ENCODE measurements at places on chromosomes 11 and 22.

DNA sequence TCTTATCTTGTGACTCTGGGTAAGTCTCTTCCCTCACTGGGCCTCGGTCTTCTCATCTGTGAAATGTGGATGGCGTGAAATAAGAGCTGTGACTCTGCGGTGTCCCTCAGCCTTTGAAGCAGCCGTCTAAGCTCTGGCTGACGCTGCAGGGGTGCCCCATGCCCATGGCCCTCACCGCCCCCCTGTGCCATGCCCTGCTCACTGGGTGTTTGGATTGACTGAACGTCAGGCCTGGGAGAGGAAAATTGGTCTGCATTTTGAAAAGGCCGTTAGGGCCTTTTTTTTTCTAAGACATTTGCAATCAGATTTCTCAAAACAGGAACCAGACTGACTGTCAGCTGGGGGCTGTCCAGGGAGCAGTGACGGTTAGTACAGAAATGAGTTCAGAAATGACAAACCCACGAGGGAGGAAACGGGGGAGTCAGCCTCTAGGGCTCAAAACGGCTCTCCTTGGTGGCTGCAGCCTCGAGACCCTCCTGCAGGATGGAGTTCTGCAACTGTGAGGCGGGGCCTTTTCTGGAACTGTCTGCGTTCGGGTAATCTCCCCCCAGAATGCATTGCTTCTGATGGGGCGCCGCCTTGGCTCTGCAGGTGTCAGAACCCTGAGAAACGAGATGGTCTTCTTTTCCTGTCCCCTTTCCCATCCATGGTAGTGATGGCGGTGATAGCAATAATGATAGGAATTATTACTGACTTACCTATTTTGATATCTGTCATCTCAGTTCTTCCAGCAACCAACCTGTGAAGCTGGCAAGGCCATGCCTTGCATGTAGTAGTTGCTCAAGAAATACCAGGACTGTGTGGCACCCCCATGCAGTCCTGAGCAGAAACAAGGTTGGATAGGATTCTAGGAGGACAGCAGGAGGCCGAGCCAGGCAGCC is 2.0 kb downstream of the GRK2 start:
- DNase-seq, result no peak

DNA sequence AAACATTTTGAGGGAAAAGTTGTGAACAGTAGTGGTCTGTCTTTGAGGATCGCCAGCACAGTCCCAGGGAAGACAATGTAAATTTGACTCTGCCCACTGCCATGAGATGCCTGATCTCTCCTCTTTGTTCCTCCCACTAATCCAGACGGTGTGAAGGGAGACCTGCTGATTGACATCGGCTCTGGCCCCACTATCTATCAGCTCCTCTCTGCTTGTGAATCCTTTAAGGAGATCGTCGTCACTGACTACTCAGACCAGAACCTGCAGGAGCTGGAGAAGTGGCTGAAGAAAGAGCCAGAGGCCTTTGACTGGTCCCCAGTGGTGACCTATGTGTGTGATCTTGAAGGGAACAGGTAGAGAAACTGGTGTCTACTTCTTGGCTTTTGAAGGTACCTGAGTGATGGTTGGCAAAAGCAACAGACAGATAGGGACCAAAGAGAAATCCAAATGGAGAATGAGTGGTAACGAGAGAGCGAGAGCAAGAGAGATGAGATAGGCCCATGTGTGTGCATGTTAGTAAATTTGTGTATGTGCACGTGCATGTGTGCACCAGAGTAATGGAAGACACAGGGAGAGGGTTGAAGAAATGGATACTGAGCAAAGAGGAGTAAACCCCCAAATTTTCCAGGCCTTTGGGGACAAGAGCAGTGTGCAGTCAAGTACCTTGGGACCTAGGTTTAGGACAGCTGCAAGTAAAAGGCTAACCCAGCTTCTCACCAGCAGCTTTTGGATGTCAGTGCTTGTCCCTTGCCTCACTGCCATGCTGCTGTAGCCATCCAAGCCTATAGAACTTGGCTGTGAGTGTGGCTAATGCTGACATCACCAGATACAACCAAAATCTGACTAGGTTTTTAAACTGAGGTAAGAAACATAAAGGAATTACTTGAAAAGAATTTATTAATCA is 1.9 kb downstream of the NNMT start:
- DNase-seq, result no peak

GRCh38 chr22:29581799-29582198 is 886 bp upstream of the NIPSNAP1 start:
- no peak for DNase-seq

DNA sequence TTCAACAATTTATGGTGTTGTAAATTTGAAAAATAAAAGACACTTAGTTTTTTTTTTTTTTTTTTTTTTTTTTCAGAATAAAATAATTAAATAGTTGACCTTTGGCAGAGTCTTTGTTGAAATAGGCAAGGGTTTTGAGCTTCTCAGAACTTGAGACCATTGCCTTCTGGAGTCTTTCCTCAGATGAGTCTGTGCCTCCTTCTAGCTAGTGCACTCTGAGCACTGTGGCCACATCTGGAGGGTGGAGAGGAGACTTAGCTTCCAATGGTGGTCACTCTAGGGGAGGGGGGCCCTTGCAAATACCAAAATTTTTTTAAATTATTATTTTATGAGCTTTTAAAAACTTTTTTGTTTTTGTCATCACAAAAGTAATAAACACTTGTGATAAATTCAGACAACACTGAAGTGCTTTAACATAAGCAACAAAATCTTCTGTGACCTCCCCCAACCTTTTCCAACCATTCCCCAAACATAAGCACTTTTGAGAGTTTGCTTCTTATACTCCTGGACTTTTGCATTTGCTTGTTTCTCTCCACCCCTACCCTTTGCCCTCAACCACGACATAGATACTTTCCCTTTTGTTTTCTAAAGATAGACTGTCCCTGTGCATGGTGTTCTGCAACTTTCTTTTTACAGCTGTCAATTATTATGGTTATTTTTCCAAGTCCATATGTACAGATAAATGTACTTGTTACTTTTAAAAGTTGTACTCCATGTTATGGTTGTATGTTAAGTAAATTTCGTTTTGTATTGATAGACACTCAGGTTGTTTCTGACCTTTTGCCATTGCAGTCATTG is 41.1 kb downstream of the BMAL1 start:
- no peak for DNase-seq

- no peak for DNase-seq
Measured at GRCh38 chr22:44893731-44894080, 116.1 kb downstream of the PHF21B start.

GRCh38 chr11:29634244-29634643 is 382.6 kb downstream of the KCNA4 start:
- DNase-seq, result no peak

Data from hematopoietic multipotent progenitor cell treated with erythropoietin and hydrocortisone succinate and interleukin-3 and kit ligand, for 17 days (in vitro differentiated cells).